Pericardium fibroblast (primary cell): ENCODE measurements at places on chromosomes 12 and 14. TPM values are rescaled to one million over a fixed set of nuclear protein-coding genes. Genes with fewer than 3 reads are reported as not detected.

Gene PRPF40B
- total RNA-seq, result 7.3 and 7.6 TPM in 2 replicates

Gene IL22
- not detected in 2 replicates for total RNA-seq

Gene FAR2
- 2.2 and 2.3 TPM in 2 replicates for total RNA-seq

Gene EEA1
- 10.2 and 13.0 TPM in 2 replicates for total RNA-seq

Gene SLC22A17
- 23.2 and 24.8 TPM in 2 replicates for total RNA-seq

Gene RPS6KL1
- total RNA-seq, result 0.26 and 0.58 TPM in 2 replicates

Gene SLC5A8
- not detected in 2 replicates for total RNA-seq

Gene NKX2-1
- total RNA-seq, result not detected in 2 replicates

Gene ERGIC2
- total RNA-seq, result 56.7 and 86.4 TPM in 2 replicates

Gene JAG2
- total RNA-seq, result 0.12 and 1.4 TPM in 2 replicates

Gene REP15
- 0.82 TPM in 1 of 2 replicates, not detected in the other for total RNA-seq

Gene CAPZA3
- total RNA-seq, result not detected in 2 replicates

Gene AQP2
- total RNA-seq, result not detected in 2 replicates

Gene TC2N
- total RNA-seq, result 1.0 and 1.5 TPM in 2 replicates

Gene KERA
- not detected in 2 replicates for total RNA-seq

Gene RFX4
- not detected in 2 replicates for total RNA-seq

Gene DDN
- 0.23 TPM in 1 of 2 replicates, not detected in the other for total RNA-seq

Gene SYNDIG1L
- not detected in 2 replicates for total RNA-seq

Gene RNFT2
- 1.5 and 2.9 TPM in 2 replicates for total RNA-seq

Gene DPPA3
- not detected in 2 replicates for total RNA-seq

Gene RDH5
- 3.1 and 8.1 TPM in 2 replicates for total RNA-seq

Gene LRRC43
- total RNA-seq, result 0.43 and 1.8 TPM in 2 replicates

Gene GALC
- 14.9 and 28.4 TPM in 2 replicates for total RNA-seq

Gene PTHLH
- 0.35 and 0.60 TPM in 2 replicates for total RNA-seq

Gene RAD9B
- under 0.01 TPM in 1 of 2 replicates, not detected in the other for total RNA-seq

Gene GPRC5A
- total RNA-seq, result 8.1 and 14.6 TPM in 2 replicates

Gene TMEM132C
- 2.2 and 3.3 TPM in 2 replicates for total RNA-seq

Gene C12orf50
- total RNA-seq, result not detected in 2 replicates

Gene CHMP4A
- total RNA-seq, result 30.9 and 31.7 TPM in 2 replicates

Gene ADAM21
- total RNA-seq, result under 0.01 and 0.23 TPM in 2 replicates

Gene KRT79
- not detected in 2 replicates for total RNA-seq

Gene PLEKHD1
- total RNA-seq, result under 0.01 TPM in 1 of 2 replicates, not detected in the other

Gene GLI1
- 0.68 and 1.3 TPM in 2 replicates for total RNA-seq

Gene BCL11B
- not detected in 2 replicates for total RNA-seq

Gene PRKD1
- 29.9 and 34.3 TPM in 2 replicates for total RNA-seq

Gene KRT74
- not detected in 2 replicates for total RNA-seq

Gene TMEM116
- total RNA-seq, result 7.5 and 10.7 TPM in 2 replicates

Gene OTUB2
- total RNA-seq, result 1.4 and 2.6 TPM in 2 replicates

Gene ITGB7
- 0.17 TPM in 1 of 2 replicates, not detected in the other for total RNA-seq

Gene SETD1B
- total RNA-seq, result 4.7 and 7.6 TPM in 2 replicates

Gene KRT82
- not detected in 2 replicates for total RNA-seq

Gene TPPP2
- not detected in 2 replicates for total RNA-seq

Gene HOXC13
- not detected in 2 replicates for total RNA-seq

Gene KRT80
- total RNA-seq, result 0.09 and 0.35 TPM in 2 replicates

Gene KRT71
- not detected in 2 replicates for total RNA-seq

Gene CMKLR1
- 2.5 and 6.8 TPM in 2 replicates for total RNA-seq

Gene MYF5
- not detected in 2 replicates for total RNA-seq

Gene SNX6
- total RNA-seq, result 98.3 and 116 TPM in 2 replicates

Gene KIF5A
- 0.17 TPM in 1 of 2 replicates, not detected in the other for total RNA-seq

Gene ABCD2
- under 0.01 and 0.17 TPM in 2 replicates for total RNA-seq

Gene RND1
- 0.17 TPM in 1 of 2 replicates, not detected in the other for total RNA-seq

Gene TAS2R7
- not detected in 2 replicates for total RNA-seq

Gene CABP1
- total RNA-seq, result 0.82 and 4.2 TPM in 2 replicates

Gene GDF3
- total RNA-seq, result not detected in 2 replicates

Gene RPGRIP1
- 0.12 and 0.17 TPM in 2 replicates for total RNA-seq

Gene PPP1R13B
- total RNA-seq, result 2.2 and 2.3 TPM in 2 replicates

Gene HHIPL1
- total RNA-seq, result 2.7 and 5.9 TPM in 2 replicates

Gene RNASE3
- not detected in 2 replicates for total RNA-seq
